ENCODE measurements at places on chromosomes 3 and 15.

DNA sequence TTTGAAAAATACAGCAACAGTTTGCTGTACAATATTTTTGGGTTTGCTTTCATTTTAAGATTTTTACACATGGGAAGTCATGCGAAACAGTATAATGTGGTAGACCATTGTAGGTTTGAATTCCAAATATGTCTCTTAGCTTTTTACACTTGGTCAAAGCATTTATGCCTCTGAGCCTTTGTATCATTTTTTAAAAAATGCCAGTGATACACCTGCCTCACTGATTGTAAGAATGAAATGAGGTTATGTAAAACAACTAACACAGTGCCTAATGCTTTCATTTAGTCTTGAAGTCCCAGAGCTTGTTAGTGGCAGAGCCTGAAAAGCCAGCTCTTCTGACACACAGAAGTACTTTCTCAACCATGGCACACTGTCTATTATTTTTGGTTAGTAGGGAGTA, 202.0 kb downstream of the UBE2E2 start:
- DNase-seq: no peak

DNA sequence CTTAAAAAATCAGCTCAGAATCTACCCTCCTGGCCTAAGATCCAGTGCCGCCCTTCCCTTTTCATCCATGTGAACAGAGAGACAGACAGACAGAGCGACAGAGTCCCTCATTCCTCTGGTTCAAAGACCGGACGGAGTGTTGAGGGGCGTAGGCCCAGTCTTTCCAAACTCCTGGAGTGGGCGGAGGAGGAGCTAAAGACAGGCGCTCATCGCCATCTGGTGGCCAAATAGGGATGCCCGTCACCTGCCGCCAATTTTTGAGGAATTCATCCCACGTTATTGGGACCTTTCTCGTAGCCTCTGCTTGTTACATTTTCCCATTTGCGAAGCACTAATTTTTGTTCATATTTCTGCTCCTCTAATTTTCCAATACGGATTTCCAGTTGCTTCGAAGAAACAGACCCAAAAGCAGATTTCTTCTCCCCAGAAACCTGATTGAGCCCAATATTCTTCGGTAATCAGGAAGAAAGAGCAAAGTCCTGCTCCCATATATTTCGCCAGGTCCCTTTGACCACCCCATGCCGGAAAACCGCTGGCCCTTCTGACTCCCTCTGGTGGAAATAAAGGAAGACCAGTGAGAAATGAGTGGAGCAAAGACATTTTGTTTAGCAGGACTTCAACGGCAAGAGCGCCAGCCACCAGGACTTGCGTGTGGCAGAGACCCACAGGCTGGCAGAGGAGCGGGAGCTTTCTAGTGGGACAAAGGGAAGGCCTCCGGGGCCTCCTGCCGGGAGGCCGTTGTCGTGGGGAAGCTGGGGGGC, 88.0 kb downstream of the LRRK1 start:
- peak; percentile 70 for DNase-seq

DNA sequence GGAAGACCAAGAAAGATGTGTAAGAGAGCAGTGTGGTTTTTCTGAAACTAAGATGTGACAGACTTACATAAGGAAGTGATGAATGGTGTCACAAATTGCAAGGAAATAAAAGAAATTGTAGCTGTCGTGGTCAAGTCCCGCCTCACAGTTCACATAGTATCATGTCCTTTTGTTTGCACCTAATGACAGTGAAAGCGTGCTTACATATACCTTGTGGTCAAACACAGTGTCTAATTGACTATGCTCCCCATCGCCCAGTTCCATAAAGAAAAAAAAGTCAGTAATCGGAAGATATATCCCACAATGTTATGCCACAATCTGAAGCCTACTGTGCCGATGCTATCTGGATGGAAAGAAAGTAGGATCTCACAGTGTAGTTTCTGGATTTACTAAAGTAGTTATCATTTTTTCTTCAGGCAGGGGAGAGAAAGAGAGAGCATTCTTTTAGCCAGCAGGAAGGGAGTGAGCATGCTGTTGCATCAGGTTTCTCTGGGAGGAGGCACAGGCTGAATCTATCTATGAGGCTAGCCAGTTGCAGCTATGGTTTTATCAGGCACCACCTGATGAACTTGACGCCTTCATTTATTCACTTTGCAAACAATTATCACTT, 9.8 kb upstream of the PLSCR1 start:
- DNase-seq: no peak

- DNase-seq: no peak
These were observed 129.8 kb downstream of the MEIS2 start for GRCh38 chr15:36970522-36970921.

DNA sequence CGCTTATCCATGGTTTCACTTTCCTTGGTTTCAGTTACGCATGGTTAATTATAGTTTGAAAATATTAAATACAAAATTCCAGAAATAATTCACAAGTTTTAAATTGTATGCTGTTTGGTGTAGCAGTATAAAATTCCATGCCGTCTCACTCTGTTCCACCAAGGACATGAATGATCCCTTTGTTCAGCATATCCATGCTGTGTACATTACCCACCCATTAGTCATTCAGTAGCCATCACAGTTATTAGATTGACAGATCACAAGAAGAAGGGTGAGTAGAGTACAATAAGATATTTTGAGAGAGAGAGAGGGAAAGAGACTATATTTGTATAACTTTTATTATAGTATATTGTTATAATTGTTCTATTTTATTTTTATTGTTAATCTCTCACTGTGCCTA, 535.5 kb downstream of the SQOR start:
- DNase-seq: no peak

DNA sequence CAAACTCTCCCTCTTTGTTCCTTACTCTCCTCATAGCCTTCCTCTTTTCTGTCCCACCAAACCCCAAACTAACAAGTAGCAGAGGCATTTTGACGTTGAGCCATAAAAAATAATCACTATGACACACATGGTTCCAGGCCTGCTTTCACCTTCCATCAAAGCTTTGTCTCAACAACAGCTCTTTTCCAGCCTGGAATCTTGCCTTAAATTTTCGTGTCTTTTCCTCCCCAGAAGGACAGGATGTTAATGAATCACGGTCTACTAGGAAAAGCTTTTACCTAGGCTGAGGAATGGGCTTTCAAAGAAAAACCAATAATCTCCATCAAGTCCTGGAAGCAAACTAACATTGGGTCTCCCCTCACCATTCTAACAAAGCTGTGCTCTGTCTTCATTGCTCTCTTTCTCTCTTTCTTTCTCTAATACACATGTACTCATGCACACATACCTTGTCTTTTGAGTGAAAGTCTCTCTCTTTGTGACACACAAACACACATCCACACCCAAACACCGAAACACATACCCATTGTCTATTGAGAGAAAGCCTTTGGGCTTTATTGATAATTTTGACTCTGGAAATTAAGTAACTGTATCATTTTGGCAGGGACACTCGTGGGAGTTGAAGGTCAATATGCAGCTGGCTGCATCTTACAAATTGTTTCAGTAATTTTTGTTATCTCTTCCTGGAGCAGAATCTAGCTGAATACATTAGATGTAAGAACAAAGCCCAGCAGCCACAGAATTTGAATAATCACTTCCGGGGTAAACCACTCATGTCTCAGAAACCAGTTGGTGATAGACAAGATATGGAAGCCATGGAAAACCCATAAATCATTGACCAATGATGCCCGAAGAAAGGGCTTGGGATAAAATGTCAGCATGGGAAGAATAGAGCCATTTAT, 107.4 kb upstream of the SLC4A7 start:
- no peak for DNase-seq
